Activated naive CD4-positive, alpha-beta T cell treated with anti-CD3 and anti-CD28 coated beads, Interleukin-2, amount 50 U/mL, for 72 hours (primary cell): ENCODE measurements at places on chromosomes 6 and 20.

DNA sequence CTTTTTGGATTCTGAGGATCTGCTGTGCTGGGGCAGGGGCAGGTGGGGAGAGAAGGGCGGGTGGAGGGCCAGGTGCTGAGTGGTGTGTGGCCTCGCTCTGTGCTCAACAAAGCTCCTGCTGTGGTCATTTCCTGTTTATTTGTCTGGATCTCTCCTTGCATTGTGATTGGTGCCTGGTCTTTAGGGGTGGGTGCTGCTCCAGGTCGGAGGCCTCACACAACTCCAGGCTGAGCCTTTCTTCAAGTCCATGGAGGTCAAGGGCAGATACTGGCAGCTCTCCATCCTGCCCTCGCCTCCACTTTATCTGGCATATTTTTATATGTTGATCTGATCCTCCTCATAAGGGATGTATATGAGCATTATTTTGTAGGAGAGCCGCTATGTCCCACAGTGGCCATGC lies 36.2 kb downstream of the HLA-F start:
- DNase-seq, result no peak

GRCh38 chr6:163965426-163966348 lies 551.2 kb downstream of the QKI start:
- DNase-seq, result no peak

DNA sequence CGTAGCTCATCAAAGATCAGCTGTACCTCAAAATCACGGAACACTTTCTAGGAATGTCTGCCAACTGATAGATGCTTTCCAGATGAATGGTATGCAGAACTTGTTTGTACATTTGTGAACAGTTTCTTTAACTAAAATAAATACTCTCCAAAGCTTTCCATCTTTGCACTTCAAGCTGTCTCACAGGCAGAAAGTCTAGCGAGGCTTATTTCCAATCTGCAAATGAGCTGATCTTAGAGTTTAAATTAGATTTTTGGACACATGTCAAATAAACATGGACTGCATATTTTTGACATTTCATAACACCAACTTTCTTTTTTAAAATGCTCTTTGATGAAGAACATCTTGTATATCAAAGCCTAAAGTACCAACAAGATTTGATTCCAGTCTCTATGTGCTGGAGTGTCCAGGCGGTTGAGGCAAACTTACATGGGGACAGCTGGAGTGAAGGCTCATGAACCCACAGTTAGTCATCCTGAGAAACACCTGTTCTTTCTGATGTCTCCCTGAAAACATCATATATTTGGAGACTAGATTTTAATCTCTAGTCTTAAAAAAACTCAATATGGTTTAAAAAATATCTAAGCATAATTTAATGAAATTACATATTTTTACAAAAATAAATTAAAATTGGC lies 268.6 kb upstream of the AGPAT4 start:
- no peak for DNase-seq

DNA sequence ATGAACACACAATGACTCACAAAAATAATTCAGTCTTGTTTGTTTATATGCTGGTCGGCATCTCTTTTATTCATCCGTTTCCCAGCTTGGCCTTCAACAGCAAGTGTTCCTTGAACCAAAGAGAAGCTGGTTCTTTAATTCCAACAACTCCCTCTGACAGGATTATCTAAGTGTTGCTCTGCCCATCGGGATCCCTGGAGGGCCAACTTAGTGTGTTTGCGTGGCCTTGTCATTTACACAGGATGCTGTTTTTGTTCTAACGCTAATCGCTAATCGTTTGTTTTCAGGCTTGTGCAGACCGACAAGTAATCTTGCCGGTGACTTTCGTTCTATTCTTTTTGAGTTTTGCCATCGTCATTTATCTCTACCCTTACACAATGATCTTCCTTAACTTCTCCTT lies 267.4 kb upstream of the EXOC2 start:
- no peak for DNase-seq
